ENCODE measurements at places on chromosomes 6 and 20. TPM values are rescaled to one million over a fixed set of nuclear protein-coding genes. Genes with fewer than 3 reads are reported as not detected.

DNA sequence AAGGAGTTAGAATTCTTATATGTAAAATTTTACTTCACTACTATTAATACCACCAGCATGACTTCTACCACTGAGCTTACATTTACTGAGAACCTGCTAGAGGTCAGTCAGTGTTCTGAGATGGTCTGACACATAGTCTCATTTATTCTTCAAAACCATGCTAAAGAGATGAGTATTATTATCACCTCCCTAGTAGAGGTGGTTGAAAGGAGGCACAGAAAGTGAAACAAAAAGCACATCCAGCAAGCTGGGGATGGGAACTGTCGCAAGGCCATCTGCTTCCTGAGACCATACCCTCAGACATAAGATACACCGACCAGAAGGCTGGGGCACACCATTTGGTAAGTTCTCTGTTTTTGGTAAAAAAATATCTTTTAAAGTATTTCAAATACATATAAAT lies 137.7 kb downstream of the INSM1 start:
- H3K27me3 ChIP-seq: no peaks in the 10 kb centered on the region
- no peaks in the 10 kb centered on the region for H3K4me1 ChIP-seq
- DNase-seq: no peak
- H3K4me3 ChIP-seq: no peak overlapping the region
- no peak overlapping the region for H3K27ac ChIP-seq

GRCh38 chr6:27091661-27092315 lies 155.7 kb upstream of the PRSS16 start:
- H3K27ac ChIP-seq: no peak overlapping the region
- peak; percentile 57 for DNase-seq
- H3K27me3 ChIP-seq: no peaks in the 10 kb centered on the region

DNA sequence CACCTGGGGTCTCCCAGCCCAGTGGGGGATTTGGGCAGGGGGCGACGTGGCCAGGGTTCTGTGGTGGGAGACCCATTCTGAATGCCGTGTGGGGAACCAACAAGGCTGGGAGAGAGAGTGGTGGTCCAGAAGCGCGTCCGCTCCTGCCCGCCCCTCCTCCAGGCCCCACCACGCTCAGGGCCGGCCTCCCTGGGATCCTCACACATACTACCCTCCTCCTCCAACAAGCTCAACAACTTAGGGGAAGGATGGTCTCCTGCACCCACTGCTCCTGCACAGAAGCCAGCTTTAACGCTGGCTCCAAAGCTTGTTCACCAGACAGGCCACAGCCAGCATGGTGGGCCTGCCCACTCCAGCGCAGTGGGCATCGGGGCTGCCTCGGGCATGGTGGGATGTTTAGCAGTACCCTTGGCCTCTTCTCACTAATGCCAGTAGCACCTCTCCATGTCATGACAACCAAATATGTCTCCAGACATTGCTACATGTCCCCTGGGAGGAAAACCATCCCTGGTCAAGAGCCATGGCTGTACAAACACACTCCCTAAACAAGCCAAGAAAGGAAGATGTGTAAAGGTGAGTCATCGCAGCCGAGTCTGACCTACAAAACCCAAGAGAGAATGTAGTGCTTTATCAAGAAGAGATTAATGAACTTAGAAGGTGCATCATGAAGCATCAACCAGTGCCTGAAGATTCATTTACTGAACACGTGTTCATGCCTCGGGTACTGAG lies 75.7 kb downstream of the BMP7 start:
- no peaks in the 10 kb centered on the region for H3K4me1 ChIP-seq
- no peak overlapping the region for H3K27ac ChIP-seq
- DNase-seq: no peak
- H3K27me3 ChIP-seq: no peaks in the 10 kb centered on the region

GRCh38 chr6:127547904-127548649 lies 28.9 kb upstream of the C6orf58 start:
- H3K4me3 ChIP-seq: no peak overlapping the region
- H3K4me1 ChIP-seq: no peaks in the 10 kb centered on the region
- no peak for DNase-seq
- H3K27ac ChIP-seq: no peak overlapping the region
- no peaks in the 10 kb centered on the region for H3K27me3 ChIP-seq

DNA sequence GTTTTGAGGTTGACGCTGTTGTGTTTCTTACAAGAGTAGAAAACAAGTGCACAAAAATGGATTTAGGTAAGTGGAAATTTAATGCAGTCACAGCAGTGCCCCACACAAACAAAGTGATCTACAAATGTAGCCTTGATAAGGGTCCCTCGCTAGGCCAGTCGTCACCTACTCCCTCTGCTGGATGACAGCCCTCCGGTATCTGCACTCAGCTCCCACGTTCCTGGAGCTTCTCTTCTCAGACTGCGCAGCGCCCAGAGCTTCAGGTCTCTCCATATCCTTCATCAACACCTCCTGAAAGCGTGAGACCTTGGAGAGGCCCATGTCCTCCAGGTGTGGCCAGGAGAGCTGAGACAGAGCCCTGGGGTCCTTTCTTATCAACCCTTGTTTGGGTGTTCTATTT lies 58.3 kb upstream of the MAP3K4 start:
- H3K36me3 ChIP-seq: no peaks in the 10 kb centered on the region
- H3K27ac ChIP-seq: no peak overlapping the region
- no peak overlapping the region for H3K4me3 ChIP-seq
- peak; percentile 57 for DNase-seq
- H3K27me3 ChIP-seq: no peaks in the 10 kb centered on the region

Gene CRYBG1
- total RNA-seq: 5.7 TPM

Gene ADGRG6
- total RNA-seq: 2.5 TPM

Gene SAMD10
- total RNA-seq: 5.7 TPM

Gene ZSCAN9
- total RNA-seq: 11.5 TPM
